ENCODE measurements at places on chromosomes 5 and 9.

DNA sequence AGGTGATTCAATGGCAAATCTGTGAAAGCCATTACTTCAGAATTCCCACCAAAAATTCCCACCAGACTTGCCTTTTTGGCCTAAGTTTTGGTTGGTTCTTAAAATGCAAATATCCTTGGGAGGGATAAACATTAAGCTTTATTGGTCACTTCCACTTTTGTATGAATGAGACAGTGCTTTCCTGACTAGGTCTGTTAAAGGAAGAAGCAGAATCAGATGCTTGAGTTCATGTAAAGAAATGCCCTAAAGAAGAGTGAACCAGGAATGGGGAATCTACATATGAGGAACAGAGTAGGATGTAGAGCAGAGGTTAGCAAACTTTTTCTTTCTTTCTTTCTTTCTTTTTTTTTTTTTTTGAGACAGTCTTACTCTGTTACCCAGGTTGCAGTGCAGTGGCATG, 129.3 kb downstream of the GCNT1 start:
- DNase-seq, result no peak

- peak; percentile 63 for DNase-seq
These were observed 198.7 kb downstream of the GNA14 start for GRCh38 chr9:77449240-77450084.

DNA sequence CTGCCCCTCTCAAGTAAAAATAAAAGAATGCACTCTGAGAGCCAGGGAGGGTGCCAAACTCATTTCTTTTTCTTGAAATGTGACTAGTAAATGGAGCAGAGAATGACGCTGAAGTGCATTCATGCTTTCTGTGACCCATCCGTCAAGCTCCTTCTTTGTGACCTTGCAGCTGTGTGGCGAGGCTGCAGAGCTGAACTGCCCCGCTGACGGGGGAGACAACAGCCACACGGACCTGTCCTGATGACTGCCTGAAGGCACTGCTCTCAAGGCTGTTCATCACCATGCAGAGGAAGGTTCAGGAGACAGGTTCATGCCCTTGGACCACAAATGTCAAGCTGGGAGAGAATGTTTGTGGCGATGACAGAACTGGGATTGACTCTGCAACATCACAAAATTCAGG, 21.0 kb upstream of the RASGEF1C start:
- no peak for DNase-seq

DNA sequence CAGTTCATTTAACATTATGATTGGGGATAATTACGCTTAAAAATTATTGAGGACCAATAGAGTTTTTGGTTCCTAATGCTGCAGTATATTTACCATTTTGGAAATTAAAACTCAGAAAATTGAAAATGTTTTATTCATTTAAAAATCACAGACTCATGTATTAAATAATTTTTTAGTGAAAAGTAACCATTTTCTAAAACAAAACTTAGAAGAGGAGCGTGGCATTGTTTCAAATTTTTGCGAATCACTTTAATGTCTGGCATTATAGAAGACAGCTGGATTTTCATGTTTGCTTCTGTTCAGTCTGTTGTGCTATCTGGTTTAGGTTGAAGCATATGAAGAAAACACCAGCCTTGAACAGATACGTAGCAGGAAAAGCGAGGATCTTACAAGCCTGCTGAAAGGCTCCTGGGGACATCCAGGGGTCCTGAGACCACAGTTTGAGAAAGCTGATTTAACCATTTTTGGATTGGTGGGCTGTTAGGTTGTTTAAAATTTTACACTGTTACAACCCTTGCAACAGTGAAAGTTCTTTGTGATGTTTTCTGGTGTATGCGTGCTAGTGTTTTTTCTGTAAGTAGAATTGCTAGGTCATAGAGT, 1.6 kb downstream of the ZFYVE16 start:
- DNase-seq, result peak; percentile 10

Data from EL (cell line).